ENCODE measurements at places on chromosomes 2 and 18. TPM values are rescaled to one million over a fixed set of nuclear protein-coding genes. Genes with fewer than 3 reads are reported as not detected.

- no peak overlapping the region for H3K4me3 ChIP-seq
- H3K36me3 ChIP-seq = no peaks in the 10 kb centered on the region
- no peaks in the 10 kb centered on the region for H3K27me3 ChIP-seq
- H3K4me1 ChIP-seq = no peaks in the 10 kb centered on the region
- DNase-seq = peak; percentile 68
These were observed 276.9 kb upstream of the CHAC2 start for GRCh38 chr2:53490659-53491058.

DNA sequence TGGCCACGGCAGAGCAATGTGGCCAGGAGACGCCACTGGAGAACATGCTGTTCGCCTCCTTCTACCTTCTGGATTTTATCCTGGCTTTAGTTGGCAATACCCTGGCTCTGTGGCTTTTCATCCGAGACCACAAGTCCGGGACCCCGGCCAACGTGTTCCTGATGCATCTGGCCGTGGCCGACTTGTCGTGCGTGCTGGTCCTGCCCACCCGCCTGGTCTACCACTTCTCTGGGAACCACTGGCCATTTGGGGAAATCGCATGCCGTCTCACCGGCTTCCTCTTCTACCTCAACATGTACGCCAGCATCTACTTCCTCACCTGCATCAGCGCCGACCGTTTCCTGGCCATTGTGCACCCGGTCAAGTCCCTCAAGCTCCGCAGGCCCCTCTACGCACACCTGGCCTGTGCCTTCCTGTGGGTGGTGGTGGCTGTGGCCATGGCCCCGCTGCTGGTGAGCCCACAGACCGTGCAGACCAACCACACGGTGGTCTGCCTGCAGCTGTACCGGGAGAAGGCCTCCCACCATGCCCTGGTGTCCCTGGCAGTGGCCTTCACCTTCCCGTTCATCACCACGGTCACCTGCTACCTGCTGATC is 4.9 kb downstream of the GPR17 start:
- H3K36me3 ChIP-seq = peaks cover 55% of the 10 kb centered on the region
- peaks cover 97% of the 10 kb centered on the region for H3K4me1 ChIP-seq
- H3K27ac ChIP-seq = peak overlapping the region; percentile 88
- H3K27me3 ChIP-seq = no peaks in the 10 kb centered on the region
- no peak overlapping the region for H3K4me3 ChIP-seq

DNA sequence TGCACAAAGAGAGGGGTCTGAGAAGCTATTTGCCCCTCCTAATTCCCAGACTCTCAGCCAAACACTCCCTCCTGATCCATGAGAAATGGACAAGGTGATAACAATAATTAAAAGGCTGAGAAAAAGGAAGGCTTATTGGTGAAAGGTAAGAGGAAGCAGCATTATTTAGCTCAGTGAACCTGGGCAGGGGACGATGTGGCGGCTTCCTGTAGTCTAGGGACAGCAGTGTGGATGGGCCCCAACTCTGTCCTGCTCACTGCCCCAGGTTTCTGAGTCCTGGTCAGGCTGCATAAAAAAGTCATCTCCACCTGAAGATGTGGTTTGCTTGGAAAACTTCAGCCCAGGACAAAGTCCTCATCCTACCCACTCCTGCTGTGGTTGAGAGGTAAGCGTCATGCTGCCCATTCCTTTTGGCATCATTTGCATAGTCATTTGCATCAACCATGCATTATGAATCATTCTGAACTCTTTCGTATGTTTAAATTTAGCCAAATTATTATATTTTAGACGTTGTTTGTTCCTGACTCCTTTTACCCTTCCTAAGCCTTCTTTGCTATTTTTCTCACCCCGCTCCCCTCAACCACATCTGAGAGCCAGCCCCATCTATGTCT is 126.8 kb downstream of the CLIP4 start:
- no peak overlapping the region for H3K4me3 ChIP-seq
- DNase-seq = no peak
- H3K36me3 ChIP-seq = no peaks in the 10 kb centered on the region
- H3K4me1 ChIP-seq = no peaks in the 10 kb centered on the region
- H3K27ac ChIP-seq = no peak overlapping the region

DNA sequence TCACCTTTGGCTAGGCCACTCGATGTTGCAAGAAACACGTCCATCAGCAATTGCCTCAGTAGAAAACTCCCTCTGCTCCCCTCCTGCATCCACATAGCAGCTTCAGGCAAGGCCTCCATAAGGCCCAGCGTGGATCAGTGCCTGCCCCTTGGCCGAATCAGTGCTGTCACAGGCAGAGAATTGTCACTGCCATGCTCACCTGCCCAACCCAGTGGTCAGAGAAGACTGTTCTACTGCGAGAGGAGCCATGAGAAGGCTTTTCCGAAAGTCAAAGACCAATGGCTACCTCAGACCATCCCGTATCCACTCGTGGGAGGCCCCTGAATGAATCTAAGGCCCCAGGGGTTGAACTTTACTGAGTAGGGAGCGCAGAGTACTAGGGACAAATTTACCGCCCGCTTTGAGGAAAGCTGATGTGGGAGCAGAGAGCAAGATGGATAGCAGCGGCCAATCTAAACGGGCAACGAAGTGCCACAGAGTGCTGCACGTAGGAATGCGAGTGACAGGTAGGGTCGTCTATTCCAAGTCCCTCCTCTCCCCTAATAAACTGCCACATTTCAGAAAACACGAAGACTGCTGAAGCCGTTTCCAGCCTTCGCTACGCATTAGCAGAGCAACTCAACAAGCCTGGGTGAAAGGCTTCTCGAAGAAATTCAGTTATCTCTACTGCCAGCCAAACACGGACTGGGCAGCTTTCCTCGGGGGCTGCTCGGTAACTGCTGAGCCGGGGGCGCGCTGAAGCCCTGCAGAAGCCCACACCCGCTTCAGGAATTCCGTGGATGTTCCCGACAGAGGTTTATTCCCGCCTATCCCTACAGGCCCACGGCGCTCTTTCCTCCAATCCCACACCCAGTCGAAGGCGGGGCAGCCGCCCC is 968 bp upstream of the RALBP1 start:
- no peaks in the 10 kb centered on the region for H3K4me1 ChIP-seq
- no peaks in the 10 kb centered on the region for H3K36me3 ChIP-seq
- H3K4me3 ChIP-seq = peak overlapping the region; percentile 80
- no peak for DNase-seq
- no peaks in the 10 kb centered on the region for H3K27me3 ChIP-seq
- H3K27ac ChIP-seq = peak overlapping the region; percentile 93

GRCh38 chr2:142291969-142292368 is 161.2 kb upstream of the LRP1B start:
- no peak for DNase-seq
- H3K4me1 ChIP-seq = no peaks in the 10 kb centered on the region
- H3K36me3 ChIP-seq = no peaks in the 10 kb centered on the region
- H3K27me3 ChIP-seq = no peaks in the 10 kb centered on the region
- H3K27ac ChIP-seq = no peak overlapping the region

- H3K27ac ChIP-seq = no peak overlapping the region
- no peak overlapping the region for H3K4me3 ChIP-seq
- no peaks in the 10 kb centered on the region for H3K36me3 ChIP-seq
- DNase-seq = no peak
- H3K27me3 ChIP-seq = no peaks in the 10 kb centered on the region
- H3K4me1 ChIP-seq = no peaks in the 10 kb centered on the region
These were observed 108.3 kb downstream of the ARL4C start for GRCh38 chr2:234388591-234388990.

DNA sequence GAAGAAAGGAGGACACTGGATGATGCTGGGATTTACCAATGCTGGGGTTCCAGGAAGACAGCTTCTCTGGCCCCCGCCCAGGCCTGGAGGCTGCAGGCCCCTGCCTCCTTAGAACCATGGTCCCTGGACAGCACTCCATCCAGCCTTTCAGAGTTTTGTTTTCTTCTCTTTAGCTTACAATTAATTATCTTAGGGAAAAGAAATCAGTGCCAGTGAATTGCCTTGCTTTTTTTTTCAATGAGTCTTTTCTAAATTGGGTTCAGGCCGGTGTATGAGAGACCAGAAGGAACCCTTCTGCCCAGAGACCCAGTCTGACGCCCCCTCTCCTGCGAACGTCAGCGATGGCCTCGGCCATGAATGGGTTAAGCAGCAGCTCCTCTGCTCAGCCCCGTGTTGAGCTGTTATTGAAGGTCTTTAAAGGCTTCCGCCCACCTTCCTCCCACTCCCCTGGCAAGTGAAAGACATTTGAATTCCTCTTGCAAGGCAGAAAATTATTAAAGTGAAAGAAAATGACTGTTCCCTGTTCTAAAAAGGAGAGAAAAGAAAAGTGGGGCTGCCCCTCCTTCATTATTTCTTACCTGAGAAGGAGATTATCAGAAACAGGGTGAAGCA is 65.7 kb upstream of the CHMP1B start:
- H3K27me3 ChIP-seq = no peaks in the 10 kb centered on the region
- DNase-seq = no peak
- H3K4me1 ChIP-seq = no peaks in the 10 kb centered on the region
- no peak overlapping the region for H3K27ac ChIP-seq

- H3K27ac ChIP-seq = peak overlapping the region; percentile 57
- no peaks in the 10 kb centered on the region for H3K4me1 ChIP-seq
- no peak overlapping the region for H3K4me3 ChIP-seq
- no peak for DNase-seq
These were observed 3.7 kb upstream of the ALPK2 start for GRCh38 chr18:58632552-58632951.

DNA sequence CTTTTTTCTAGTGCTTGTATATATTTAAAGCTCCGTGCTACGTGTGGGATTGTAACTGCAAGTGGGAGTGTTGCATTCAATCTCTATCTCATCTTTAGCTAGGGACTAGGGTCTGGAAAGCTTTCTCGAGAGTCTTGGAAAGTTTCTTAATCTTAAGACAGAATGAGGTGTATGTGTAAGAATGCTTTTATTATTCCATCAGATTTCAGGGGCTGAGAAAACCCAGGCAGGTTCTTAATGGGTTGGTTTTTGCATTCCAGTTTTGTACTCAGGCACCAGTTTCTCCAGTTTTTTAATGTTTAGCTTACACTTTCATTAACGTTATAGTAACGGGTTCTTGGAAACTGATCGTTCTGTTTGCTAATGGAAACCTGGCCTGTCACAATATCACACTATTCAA is 20.3 kb downstream of the MRPL19 start:
- DNase-seq = no peak
- peaks cover 36% of the 10 kb centered on the region for H3K36me3 ChIP-seq
- H3K27me3 ChIP-seq = no peaks in the 10 kb centered on the region

ESPNL gene
- total RNA-seq = 2.0 TPM

ABCG8 gene
- total RNA-seq = not detected

ARHGAP28 gene
- total RNA-seq = 3.0 TPM

FZD7 gene
- total RNA-seq = 14.1 TPM

IL36B gene
- not detected for total RNA-seq

GNAL gene
- 2.7 TPM for total RNA-seq

MOGAT1 gene
- not detected for total RNA-seq

Measured in right atrium auricular region (tissue), 2 donors.